Sigmoid colon (tissue), 7 donors: ENCODE measurements at places on chromosomes 11 and 22. TPM values are rescaled to one million over a fixed set of nuclear protein-coding genes. Genes with fewer than 3 reads are reported as not detected.
A peak's percentile ranks its signal among the peaks of the same experiment; 100 is the strongest.

GRCh38 chr11:75782540-75783263, 14.1 kb downstream of the DGAT2 start:
- DNase-seq: no peak

Gene B4GALNT4
- 9.1 TPM for total RNA-seq

Gene C11orf52
- not detected for total RNA-seq

Gene PGM2L1
- 13.4 TPM for total RNA-seq

Gene C11orf42
- not detected for total RNA-seq

Gene SDHAF2
- 65.3 TPM for total RNA-seq

- no peak for DNase-seq
Observed at GRCh38 chr11:132519241-132519815, 1013.0 kb downstream of the OPCML start.

GRCh38 chr11:3050386-3051195, 6.6 kb downstream of the CARS1 start:
- DNase-seq: no peak

- peak; percentile 96 for DNase-seq
Observed at GRCh38 chr11:64846998-64847666, 2.7 kb upstream of the CDC42BPG start.

- DNase-seq: peak; percentile 41
Observed at GRCh38 chr11:64726211-64726641, 3.2 kb upstream of the NRXN2 start.

Gene SHANK2
- 8.0 TPM for total RNA-seq

DNA sequence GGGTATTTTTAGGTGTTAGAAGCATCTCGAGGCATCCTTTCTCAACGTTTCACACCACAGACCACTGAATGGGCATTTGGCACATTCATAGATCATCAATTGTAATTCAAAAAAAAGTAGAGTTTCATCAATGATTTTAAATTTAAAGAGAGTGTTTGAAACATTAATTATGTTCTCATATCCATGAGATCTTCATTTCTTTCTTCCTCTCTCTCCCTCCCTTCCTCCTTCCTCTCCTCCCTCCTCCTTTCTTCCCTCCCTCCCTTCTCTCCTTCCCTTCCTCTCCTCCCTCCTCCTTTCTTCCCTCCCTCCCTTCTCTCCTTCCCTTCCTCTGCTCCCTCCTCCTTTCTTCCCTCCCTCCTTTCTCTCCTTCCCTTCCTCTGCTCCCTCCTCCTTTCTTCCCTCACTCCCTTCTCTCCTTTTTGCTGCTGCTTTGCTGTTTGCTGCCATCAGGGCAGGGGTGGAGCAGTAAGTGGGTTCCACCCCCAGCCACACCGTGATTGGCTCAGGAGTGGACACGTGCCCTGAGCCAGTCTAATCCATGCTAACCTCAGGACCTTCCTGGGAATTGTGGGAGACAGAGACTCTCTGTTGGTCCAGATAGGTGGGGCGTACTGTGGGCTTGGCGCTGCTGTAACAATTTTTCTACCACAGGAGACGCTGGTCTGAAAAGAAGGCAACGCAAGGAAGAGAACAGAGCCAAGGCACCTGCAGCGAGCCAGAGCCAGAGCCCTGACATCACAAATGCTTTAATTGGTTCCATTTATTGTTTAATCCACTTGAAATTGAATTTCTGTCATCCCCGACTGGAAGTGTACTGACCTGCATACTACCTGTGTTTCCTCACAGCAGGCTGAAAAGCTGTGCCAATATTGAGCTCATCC, 33.7 kb upstream of the APOBEC3A start:
- DNase-seq: peak; percentile 93

DNA sequence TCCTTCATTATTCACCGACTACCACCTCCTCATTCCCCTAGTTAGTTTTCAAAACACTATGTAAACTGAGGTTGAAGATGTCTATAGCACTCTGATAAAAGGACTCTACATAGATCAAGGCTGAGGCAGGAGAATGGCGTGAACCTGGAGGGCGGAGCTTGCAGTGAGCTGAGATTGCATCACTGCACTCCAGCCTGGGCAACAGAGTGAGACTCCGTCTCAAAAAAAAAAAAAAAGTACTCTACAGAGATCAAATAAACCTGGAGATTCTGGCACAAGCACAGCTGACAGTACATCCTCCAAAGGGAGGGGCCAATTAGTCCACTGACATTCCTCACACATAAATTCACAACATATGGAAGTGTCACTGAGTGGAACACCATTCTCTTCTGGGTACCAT, 31.0 kb downstream of the TSG101 start:
- no peak for DNase-seq

GRCh38 chr11:129825380-129825779, 9.7 kb downstream of the TMEM45B start:
- DNase-seq: no peak

DNA sequence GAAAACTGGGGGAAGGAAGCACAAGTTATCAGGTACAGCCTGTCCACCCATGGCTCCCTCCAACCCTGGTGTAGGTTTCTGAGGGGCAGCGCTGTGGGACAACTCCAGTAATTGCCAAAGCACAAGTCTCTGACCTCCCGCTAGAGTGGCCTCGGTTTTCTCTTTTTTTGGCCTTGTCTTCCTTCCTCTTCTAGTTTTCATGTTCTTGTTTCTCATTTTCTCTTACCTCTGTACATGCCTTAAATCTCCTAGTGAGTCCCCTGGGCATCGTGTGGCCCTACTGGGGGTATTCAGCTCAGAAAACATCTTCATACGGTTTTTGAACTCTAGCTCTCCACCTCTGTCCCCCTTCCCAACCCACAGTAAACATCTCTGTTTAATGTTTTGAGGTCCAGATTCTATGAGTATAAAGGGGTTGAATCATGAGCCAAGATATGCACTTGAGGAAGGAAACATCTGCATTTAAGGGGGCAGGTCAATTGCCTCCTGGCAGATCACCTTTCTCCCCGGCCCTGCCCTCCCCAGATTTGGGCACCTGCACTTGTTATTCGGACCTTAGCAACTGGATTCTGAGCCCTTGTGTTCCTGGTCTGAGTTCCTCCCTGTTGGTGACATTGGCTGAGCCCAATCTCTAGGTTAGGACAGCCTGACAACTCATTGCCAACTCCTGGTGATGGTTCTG, 8.4 kb upstream of the LMO2 start:
- no peak for DNase-seq

DNA sequence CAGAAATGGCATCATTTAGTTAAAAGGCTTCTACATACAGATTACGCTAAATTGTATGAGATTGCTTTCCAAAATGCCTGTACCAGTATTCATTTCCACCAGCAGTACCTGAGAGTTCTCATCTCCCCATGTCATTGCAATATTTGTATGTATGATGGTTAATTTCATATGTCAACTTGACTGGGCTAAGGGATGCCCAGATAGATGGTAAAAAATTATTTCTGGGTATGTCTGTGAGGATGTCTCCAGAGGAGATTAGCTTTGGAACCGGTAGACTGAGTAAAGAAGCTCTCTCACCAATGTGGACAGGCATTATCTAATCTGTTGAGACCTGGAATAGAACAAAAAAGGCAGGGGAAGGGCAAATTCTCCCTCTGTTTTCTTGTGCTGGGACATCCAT, 6.9 kb downstream of the ADM start:
- DNase-seq: no peak

DNA sequence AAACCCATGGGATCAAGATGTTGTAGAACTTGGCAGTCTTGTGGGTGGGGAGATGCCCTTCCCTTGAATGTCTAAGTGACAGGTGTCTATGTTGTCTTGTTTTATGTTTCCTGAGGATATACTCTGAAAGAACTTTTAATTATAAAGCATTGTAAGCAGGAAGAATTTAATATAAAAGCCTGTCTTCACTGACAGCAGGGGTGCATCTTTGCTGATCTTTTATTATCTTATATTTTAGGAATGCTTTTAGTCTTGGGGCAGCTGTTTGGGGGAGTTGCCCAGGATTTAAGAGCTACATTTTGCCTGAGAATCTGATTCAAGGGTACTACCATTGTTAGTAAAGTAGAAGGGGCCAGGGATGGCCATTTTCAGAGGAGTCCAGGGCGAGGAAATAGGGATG, 43.4 kb downstream of the IRAG1 start:
- peak; percentile 5 for DNase-seq

Gene HTR3A
- 4.5 TPM for total RNA-seq
